ENCODE measurements at places on chromosomes 11 and 22. TPM values are rescaled to one million over a fixed set of nuclear protein-coding genes. Genes with fewer than 3 reads are reported as not detected.

Gene LRRC4C
- total RNA-seq = 2.0 TPM

Gene IL17REL
- total RNA-seq = not detected

DNA sequence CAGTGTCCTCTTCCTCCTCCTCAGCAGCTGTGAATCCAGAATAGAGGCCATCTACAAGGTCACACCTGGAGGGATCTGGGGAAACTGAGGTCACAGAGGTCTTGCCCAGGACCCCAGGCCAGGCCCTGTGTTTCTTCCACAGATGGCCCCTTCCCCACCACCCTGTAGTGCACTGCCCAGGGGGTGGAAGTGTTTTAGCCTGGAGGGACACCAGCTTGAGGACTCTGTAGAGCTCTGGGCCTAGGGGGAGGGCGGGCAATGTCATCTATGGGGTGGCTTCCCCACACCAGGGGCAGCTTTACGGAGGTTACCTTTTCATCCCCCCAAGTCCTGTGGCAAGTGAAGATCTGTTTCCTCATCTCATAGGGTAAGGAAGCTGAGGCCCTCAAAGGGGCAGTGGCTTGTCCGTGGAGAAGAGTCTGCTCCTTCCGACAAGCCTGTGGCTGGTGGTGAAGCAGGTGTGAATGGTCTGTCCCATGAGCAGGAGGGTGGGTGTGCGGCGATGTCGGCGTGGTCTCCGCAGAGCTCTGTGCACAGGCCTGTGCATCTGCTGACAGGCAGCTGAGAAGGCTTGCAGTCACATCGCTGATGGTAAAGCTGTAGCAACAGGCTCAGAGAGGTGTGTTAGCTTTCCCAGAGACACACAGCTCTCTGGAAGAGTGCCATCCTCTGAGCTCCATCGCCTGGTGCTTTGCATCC, 74.1 kb upstream of the WNT7B start:
- no peak for DNase-seq

DNA sequence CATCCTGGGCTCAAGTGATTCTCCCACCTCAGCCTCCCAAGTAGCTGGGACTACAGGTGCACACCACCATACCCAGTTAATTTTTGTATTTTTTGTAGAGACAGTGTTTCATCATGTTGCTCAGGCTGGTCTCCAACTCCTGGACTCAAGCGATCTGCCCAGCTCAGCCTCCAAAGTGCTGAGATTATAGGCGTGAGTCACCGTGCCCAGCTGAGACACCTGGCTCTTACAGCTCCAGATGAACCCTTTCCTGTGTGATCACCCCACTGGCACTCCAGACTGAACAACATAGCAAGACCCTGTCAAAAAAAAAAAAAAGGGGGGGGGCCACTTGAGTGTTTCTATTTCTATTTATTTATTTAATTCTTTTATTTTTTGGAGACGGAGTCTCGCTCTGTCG, 1.0 kb upstream of the ADSL start:
- no peak for DNase-seq

GRCh38 chr11:129943036-129943435, 47.7 kb upstream of the NFRKB start:
- DNase-seq = no peak

DNA sequence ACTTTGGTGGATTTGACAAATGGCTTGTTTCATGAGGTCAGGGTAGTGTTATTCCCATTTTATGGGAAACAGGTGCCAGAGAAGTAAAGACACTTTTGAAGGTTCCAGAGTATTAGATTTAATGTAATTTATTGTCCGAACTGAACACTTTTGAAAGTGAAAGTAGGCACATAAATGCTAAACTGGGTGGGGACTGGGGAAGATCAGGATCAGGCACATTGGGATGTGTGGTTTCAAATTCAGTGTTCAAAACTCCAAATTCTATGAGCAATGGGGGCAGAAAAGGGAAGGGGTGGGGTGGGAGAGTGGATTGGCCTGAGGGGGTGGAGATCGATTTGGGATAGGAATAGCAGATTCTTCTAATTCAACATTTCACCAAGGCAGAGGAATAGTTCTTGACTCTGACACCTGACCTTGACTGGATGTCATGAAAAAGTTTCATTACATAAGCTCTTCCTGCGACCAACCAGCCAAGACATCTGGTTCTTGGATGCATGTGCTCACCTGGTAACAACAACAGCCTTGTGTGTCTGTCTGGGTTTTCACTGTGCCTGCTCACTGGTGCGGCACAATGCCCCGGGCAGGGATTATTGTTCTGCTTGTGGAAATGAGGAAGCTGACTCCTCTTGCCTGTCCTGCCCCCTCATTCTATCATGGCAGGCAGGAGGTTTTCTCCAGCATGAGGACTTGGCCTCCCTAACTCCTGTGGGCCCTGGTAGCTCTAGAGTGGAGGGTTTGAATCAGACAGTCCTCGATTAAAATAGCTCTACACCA, 10.8 kb downstream of the PPFIBP2 start:
- DNase-seq = no peak
